ENCODE measurements at places on chromosomes 5 and 9.

GRCh38 chr9:95924987-95925386 lies 49.5 kb downstream of the ERCC6L2 start:
- no peak for DNase-seq

DNA sequence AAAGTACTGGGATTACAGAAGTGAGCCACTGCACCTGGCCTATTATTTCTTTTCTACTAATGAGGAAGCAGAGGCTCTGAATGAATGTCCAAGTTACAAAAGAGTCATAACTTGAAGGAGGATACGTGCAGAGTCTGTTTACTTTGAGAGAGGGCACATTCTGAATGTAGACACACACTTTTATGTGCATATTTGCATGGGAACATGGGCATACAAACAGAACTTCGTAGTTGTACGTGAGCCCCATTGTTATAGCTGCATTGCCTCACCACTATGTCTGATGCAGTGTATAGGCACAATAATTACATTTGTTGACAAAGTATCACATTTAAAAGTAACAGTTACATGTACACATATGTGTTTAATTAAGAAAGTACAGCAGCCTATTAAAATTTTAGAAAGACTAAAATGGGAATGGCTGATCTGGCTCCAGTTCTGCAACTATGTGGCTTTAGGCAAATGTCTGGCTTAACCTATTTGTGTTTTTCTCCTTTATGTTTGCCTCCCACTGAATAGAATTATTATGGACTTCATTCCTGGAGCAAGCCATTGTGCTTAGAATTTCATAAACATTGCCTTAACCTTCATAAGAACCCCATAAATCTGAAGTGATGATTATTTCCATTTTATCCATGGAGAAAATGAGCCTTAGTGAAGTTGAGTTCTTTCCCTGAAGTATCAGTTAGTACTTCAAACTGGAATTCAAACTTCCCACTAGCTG lies 3.0 kb upstream of the DPYSL3 start:
- DNase-seq = no peak

- no peak for DNase-seq
Measured at GRCh38 chr5:111762895-111763294, 5.9 kb upstream of the NREP start.

DNA sequence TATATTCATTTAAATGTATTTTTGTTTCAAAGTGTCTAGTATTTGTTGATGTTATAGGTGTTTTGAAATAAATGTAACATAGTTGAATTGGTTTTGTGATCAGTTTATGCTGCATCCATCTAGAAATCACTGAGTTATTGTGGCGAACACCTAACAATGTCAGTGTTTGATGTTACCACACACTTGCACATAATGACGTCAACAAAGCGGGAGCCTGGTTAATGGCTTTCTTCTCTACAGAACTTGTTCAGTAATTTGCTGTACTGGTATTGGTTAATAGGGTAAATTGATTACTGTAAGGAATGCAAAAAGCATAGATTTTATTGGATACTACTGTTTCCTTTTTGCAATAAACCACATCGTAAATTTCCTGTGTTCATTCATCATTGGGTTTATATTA lies 133.0 kb downstream of the ATG10 start:
- no peak for DNase-seq

DNA sequence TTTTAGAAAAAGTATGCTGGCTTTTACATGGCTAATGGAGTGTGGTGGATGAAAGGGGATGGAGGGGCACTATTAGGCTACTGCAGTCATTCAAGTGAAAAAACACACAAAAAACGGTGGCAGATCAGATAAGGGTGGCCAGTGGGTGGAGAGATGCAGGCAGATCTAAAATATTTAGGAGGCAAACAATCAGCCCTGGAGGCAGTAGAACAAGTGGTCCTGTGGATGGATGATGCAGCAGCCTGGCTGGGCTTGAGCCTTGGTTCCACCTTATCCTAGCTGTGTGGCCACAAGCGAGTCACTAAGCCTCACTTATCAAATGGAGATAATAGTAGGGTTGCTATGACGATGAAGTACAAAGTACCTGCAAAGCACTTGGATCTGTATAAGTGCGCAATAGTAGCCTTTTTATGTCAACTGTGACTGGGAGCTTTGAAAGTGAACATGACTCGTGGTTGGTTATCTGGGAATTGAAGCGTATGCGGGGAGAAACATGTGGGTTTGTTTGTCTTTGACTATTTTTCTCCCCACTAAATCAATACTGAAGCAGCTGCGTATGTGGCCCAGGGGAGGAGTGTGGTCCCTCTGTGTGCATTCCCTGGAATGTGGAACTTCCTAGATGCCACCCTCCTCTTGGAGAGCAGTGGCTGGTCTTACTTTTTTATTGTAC lies 20.2 kb downstream of the NSG2 start:
- no peak for DNase-seq

GRCh38 chr5:45281081-45281480 lies 415.1 kb downstream of the HCN1 start:
- no peak for DNase-seq

GRCh38 chr9:114409103-114409780 lies 21.5 kb upstream of the AKNA start:
- DNase-seq = no peak

DNA sequence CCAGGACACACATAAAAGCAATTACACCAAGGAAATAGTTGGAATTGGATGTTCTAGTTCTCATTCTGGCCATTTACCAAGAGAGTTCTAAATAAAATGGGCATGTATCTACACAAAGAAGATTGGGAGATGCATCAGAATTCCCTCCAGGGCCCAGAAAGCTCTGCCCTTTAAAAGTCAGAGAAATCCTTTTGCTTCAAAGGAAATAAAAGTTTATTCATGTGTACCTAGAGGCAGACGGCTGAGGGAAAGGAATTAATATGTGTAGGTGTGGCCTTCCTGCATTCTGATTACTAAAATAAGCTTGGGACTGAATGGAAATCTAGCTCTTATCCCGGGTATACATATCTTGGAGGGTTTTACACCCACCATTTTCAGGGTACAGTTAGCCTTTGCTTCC lies 719.4 kb downstream of the SEMA5A start:
- no peak for DNase-seq

DNA sequence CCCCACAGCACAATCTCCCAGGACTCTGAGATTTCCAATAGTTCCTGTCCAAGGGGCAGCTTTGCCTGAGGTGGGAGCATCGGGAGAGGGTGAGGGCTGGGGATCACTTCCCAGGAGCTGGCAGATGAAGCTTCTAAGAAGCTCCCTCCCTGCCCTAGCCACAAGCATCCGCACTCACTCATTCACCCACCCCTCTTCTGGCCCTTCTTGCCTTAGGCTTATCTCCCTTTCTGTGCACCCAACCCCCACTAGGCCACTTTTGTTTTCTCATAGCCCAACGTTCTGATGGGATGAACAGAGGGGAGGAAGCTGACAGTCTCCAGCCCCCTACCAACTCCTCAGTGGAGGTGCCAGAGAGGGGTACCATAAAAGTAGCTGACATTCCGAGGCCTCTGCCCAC lies 3.7 kb upstream of the PCDH1 start:
- DNase-seq = no peak

- DNase-seq = peak; percentile 22
Measured at GRCh38 chr9:37528652-37529471, 43.1 kb downstream of the POLR1E start.

- DNase-seq = no peak
Measured at GRCh38 chr5:1834721-1835429, 33.7 kb downstream of the NDUFS6 start.

DNA sequence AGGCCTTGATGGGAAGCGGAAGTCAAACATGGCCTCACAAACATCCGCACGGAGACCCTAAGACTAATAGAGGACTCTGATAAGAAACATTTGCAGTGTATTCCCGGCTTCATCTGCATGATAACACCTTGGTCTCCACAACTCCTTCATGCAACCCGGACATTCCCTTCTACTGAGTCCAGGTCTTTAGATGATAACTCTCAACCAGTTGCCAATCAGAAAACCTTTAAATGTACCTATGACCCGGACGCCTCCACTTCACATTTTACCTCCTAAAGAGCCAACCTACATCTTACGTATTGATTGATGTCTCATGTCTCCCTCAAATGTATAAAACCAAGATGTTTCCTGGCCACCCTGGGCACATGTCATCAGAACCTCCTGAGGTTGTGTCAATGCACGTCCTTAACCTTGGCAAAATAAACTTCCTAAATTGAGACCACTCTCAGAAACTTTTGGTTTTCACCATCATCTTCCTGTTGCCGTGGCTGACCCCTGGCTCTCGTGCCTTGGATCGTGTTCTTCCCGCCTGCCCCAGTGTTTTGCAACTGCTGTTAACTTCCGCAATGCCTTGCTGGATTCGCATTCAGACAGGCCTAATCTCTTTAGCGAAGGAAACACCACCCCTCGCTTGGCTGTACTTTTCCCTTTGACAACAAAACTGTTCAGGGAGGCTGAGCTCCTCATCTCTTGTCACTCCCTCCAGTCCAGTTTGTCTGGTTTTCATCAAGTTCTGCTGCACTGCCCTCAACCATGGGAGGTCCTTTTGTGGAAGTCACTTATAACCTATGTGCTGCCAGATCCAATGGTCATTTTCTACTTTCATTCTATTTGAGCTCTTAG lies 1.1 kb upstream of the DAP start:
- no peak for DNase-seq

- no peak for DNase-seq
Measured at GRCh38 chr9:128149001-128149701, at the start of gene LCN2. LCN2 (plus strand) TSS chr9:128149453; CDS start chr9:128149526, 73 bp downstream.

Data from activated CD8-positive, alpha-beta memory T cell treated with anti-CD3 and anti-CD28 coated beads for 4 hours (primary cell).